Cortex of kidney (tissue), 1 donor: ENCODE measurements at places on chromosomes 5 and 9.

DNA sequence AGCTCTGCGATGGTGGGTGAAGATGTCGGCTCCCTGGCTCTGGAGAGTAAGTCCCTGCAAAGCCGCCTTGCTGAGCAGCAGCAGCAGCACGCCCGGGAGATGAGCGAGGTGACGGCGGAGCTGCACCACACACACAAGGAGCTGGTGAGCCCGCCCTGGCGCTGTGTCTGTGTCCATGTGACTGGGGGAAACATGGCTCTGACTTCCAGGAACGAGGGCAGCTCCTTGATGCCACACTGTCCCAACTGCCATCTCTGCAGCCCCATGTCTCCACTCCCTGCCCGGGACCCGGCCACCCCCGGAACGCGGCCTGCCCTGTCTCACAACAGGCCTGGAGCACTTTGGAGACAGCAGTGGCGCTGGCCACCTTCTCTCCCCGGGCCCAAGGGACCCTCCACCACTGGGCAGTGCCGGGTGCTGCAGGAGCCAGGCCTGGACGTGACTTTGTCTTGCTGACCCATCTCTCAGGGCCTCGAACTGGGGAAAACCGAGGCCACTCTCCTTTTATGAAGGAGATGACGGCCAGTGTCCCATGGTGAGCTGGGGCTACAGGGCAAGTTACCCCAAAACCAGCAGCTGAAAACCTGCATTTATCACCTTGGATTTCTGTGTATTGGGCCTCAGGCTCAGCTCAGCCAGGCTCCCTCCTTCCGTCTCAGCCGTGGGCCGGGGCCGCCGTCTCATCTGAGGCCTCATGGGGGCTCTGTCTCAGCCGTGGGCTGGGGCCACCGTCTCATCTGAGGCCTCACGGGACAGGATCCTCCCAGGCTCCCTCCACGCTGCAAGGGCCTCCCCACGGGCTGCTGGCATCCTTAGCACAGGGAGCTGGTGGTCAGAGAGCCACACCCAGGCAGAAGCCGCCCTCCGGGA, 28.6 kb downstream of the CEP72 start:
- no peak for DNase-seq

DNA sequence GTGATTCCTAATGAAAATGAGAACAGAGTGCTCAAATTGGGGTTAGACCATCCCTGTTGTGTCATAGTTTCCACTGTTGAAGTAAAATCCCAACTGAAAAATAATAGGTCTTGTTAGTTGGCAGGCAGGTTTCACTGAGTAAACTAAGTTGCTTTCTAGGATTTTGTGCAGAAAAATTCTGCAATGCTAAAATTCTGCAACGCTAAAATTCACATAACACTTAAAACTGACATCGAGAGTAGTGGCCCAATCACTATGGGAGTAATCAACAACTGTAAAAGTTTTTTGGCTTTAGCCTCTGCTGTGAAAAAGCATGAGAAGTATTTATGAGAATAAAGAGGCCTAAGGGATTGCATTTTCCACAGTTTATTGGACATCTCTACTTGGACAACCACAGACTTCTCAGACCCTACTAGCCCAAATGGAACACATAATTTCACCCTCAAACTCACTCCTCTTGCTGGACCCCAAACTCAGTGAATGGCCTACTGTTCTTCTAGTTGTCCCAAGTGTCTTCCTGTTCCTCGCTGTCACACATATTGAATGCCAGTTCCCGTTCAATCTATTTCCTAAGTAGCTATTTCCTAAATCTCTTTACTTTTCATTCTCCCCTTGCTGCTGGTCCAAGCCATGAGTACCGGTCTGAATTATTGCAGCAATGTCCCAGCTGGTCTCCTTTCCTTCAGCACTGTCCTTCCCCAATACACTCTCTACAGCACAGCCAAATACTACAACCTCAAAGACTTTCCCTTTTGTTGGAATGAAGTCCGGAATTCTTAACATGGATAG, 355.4 kb downstream of the PDE4D start:
- DNase-seq: no peak

GRCh38 chr5:154851351-154851750, 948 bp upstream of the FAXDC2 start:
- DNase-seq: no peak

DNA sequence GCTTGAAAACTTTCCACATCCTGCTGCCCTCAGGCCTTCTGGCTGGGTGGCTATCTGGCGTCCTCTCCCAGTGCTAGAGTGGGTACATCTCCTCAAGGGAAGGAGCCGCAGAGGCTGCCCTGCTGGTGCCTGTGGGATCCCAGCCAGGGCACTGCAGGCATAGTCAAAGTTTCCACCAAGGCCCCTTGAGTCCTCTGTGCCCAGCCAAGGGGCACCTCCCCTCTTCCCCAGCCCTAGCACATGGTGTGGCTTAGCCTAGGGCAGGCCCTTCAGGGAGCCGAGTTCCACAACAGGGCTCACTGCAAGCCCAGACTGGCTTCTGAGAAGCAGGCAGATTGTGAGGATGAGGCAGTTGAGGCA, 103.2 kb downstream of the RGS3 start:
- DNase-seq: no peak

GRCh38 chr5:176682016-176682531, 34.8 kb downstream of the TSPAN17 start:
- no peak for DNase-seq

GRCh38 chr5:37815913-37816312, 23.9 kb downstream of the GDNF start:
- DNase-seq: no peak

GRCh38 chr9:109277451-109277850, 43.4 kb downstream of the EPB41L4B start:
- no peak for DNase-seq

DNA sequence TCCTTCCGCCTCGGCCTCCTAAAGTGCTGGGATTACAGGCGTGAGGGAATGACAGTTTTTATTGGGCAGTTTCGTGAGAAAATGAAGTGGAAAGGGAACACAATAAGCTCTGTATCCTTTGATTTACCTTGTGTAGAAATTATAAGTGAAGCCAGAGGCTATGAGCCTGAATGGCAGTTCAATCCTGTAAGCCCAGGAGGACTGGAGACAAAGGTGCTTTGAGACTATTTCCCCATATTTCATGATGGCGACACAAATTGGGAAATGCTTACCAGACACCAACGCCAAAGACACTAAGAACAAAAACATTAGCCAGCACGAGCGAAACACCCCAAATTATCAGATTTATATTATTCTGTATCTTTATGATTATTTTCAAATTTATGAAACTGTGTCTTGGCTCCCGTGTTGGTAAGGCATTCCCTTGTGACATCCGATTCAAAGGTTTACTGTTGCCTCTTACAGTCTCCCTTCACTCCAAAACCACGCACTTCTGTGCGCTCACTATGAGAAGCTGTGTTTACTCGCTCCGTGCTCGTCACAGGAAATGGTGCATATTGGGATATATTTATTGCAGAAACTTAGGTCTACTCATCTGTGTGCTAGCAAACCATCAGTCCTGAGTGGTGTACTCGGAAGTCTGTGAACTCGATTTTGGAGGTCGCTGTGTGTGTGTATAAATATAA, 73.9 kb downstream of the SH3PXD2B start:
- DNase-seq: no peak

GRCh38 chr5:52740007-52740406, 47.7 kb upstream of the ITGA1 start:
- no peak for DNase-seq

DNA sequence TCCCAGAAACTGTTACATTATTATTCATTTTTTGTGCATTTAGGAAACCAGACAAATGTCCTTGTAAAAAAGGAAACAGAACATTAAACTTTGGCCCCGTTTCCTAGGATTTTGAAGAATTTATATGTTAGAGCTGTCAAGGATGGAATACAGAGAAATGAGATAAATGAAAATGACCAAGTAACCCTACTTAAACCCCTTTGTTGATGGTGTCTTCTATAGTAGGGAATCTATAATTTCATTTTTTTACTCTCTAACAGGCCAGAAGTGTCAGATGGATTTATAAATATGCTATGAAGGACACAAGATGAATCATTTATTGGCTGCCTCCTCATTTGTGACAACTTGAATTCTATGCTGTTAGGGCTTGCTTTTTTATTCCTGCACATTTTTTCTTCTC, 1047.1 kb downstream of the PTPRD start:
- DNase-seq: no peak

- DNase-seq: no peak
Observed at GRCh38 chr9:128355451-128355850, 15.1 kb downstream of the SLC27A4 start.

DNA sequence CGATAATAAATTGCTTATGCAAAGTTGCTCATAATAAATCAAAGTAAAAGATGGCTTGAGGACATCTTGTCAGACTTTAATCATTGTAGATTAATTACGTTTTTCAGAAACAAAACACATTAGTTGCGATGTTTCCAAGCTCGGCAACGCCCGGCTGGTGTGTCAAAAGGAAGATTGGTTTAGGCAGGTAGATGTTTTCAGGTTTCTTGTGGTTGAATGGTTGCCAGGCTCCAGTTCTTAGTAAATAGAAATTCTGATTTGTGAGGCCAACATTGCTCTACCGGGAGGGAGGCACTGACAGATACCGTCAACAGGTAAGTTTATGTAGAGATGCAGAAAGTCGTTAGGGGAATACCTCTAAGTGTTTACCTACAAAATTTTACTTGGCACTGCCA, 280.3 kb downstream of the NPR3 start:
- no peak for DNase-seq

- DNase-seq: no peak
Observed at GRCh38 chr5:172594867-172595466, 46.1 kb upstream of the NEURL1B start.

- DNase-seq: no peak
Observed at GRCh38 chr5:118531276-118531675, 457.1 kb downstream of the DTWD2 start.

DNA sequence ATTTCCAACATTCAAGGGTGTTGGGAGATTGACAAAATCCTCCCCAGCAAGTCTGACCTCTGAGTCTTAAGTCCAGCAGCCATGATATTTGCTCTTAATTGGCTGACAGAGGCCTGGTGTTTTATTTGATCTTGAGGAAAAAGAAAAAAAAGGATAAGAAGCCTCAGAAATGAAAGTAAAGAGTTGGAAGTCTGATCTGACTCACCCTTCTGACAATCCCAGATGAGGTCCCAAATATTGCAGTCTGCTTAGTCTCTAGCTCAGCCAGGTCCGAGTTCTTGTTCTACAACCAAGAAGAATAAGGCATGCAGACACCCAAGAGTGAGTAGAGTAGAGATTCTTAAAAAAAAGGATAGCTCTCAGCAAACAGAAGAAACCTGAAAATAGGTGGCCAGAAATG, 632.5 kb upstream of the ST8SIA4 start:
- no peak for DNase-seq

GRCh38 chr9:134846699-134847098, 33.9 kb upstream of the FCN2 start:
- no peak for DNase-seq

DNA sequence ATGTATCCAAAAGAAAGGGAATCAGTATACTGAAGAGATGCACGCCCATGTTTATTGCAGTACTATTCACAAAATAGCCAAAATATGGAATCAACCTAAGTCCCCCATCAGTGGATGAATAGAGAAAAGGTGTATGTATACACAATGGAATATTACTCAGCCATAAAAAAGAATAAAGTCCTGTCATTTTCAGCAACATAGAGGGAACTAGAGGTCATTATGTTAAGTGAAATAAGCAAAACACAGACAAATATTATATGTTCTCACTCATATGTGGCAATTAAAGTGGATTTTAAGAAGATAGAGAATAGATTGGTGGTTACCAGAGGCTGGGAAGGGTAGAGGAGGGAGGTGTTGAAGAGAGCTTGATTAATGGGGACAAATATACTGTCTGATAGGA, 88.6 kb downstream of the NIPBL start:
- no peak for DNase-seq

DNA sequence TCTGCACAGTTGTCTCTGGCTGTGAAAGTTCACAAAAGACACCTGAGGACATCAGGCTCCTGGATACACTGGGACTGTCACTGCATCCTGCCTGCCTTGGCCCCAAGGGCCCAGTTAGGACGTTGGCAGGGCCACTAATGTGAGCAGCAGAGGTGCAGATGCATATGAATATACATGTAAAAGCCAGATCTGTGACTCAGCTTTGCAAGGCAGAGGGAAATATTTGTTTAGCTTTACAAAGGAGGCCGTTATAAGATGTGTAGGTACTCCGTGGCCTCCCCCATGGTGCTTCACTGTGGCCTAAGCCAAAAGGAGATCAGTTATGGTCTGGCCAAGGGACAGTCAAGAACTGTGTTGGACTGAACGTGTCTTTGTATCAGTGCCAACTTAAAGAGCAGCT, 4.1 kb upstream of the C1QTNF3 start:
- no peak for DNase-seq

DNA sequence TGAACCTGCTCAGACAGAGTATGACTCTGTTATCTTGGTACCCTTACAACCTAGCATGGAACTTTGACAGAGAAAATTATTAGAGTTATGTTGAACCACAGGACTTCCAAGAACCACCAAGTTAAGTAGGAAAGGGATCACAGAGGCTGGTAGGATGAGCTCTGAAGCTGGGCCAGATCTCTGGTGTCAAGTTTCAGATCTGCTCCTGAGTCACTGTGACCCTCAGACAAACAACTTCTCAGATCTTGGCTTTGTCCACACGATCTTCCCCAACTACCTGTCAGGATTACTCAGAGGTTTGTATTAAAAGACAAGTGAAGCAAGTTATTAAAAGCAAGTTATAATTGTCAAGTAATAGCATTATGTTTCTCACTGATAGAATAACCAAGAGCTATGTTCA, 189.0 kb downstream of the SEC61B start:
- DNase-seq: no peak

DNA sequence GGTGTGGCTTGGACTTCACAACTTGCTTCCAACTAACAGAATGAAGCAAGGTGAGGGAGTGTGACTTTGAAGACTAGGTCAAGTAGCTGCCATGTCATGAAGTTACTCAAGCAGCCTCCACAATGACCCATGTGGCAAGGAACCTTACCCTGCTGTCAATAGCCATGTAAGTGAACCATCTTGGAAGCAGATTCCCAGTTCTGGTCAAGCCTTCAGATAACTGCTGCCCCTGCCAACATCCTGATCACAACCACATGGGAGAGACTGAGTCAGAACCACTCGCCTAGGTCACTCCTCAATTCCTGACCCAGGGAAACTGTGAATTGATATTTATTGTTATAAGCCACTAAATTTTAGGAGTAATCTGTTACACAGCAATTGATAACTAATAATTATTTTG, 10.9 kb downstream of the ZCCHC10 start:
- DNase-seq: no peak

DNA sequence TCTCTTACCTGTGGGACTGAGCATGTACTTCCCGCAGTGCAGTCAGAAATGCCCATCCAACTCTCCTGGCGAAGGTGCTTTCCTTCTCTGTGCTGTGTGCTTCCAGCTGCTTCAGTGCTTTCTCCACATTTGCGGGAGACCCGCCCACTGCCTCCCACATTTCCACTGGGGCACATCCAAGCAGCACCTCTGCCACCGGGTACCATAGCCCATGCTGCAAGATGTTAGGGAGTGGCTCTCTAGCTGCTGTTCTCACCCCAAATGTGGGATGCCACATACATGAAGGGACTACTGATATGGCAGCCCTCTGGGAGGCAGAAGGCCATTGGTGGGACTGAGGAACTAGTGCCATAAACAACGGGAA, 8.8 kb downstream of the DMAC1 start:
- no peak for DNase-seq

- DNase-seq: no peak
Observed at GRCh38 chr5:169385636-169386035, 84.7 kb upstream of the SLIT3 start.

GRCh38 chr5:171462136-171462927, 42.9 kb downstream of the FGF18 start:
- DNase-seq: no peak
